ENCODE measurements at places on chromosomes 11 and 22.
A peak's percentile ranks its signal among the peaks of the same experiment; 100 is the strongest.

DNA sequence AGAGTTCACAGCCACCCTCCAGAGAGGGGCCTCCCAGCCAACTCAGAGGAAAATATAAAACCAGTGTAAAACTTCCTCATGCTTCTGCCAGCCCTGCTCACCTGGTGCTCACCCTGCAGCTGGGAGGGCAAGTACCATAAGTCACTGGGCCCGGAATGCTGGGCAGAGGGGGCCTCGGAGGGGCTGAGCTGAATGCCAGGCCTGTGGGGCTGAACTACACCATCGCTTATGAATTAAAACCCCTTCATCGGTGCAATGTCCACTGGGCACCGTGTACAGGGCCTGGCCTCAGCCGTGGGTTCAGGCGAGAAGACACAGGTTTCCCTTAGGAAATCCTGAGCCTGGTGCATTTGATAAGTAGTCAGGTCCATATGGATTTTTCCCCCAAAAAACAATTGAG lies 828.6 kb downstream of the TBC1D22A start:
- DNase-seq: no peak

DNA sequence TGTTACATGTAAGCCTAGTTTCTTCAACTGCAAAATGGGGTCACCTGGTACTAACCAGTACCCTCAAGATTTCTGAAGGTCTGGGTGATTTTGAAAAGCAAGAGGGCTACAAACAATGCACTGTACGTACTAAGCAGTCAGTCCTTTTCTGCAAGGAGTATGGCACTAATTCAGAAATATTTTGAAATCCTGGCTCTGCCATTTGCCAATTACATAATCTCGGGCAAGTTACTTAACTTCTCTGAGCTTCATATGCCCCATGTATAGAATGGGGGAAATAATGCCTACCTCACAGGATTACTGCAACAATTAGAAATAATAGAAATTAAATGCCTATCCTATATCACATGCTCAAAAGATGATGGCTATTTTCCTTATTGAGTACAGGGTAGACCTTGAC lies 60.7 kb upstream of the CCDC89 start:
- no peak for DNase-seq

- no peak for DNase-seq
Observed at GRCh38 chr11:42025121-42025803, 565.8 kb upstream of the LRRC4C start.

GRCh38 chr22:16854631-16855030 lies 29.4 kb upstream of the XKR3 start:
- no peak for DNase-seq

DNA sequence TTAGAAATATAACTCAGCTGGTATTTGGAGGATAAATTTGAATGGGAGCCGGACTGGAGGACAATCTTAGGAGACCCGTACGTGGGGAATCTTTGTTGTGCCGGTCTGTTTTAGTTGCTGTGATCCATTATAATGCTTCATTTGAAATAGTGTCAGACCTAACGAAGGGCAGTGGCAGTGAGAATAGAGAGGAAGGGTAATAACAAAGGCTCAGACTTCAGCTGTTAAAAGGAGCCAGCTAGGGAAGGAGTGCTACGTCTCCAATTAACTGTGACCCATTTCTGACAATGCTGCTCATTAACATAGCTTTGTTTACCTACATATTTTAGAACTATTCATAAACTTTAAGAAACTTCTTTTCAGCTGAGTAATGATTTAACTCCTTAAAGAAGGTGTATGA lies 246.9 kb downstream of the OPCML start:
- DNase-seq: no peak

- no peak for DNase-seq
Observed at GRCh38 chr22:36155702-36156101, 4.9 kb downstream of the APOL3 start.

DNA sequence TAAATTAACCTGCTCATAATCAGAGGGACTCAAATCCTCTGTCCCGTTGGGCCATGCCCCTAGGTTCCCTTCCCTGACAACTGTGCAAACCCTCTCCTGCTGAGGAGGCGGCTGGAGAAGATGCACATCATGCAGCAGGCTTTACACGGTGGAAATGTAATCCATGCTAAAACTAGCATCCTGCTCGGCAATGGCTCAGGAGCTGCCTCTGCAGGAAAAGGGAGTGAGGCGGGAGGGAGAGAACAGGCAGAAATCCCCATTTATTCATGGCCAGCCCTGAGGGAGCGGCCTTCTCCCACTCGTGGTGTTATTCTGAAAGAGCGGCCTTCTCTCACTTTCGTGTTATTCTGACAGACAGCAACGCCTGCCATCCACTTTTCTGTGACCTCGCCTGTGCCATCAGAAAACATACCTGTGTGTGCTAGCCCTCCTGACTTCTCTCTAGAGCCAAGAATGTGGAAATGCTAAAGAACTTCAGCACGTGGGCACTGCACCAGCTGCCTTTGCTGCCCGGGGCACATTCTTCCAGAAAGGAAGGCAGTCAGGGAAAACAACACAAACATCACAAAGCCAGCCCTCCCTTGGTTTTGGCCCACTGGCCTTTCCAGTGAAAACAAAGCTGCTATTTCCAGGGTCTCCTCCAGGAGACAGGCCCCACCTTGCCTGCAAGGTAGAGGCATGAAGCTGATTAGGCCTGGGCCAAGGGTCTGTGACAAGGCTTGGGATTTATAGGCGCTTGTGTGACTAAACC lies 62.9 kb upstream of the BID start:
- no peak for DNase-seq

- no peak for DNase-seq
Observed at GRCh38 chr11:64542172-64543125, 48.6 kb upstream of the SLC22A12 start.

GRCh38 chr11:3227568-3228444 lies 4.4 kb downstream of the MRGPRE start:
- no peak for DNase-seq

DNA sequence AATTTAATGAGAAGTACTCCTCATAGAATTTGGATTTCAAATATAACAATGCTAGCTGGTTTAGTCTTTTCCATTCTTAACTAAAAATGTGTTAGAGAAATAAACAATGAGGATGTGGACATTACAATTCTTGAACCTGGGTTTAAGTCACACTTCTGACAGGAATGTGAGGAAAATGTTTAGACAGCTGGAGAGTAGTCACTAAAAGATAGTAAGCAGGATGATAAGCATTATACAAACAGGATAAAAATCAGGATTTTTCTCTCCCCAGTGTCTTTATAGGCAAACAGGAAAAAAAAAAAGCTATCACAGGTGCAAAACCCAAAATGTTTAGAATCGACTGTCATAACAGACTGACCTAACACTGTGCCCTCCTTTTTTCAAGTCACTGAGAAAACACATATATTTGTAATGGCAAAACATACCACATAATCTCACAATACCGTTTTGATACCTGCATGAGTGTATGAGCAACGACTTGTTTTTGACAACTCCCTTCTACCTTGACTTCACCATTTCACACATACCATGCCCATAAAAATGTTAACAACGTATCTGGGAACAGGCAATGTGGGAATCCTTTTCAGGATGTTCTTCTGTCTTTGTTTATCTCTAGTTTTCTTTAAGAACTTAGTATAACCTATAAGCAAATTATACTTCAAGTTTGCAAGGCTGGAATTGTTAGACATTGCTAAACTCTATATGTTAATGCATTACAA lies 242.0 kb downstream of the SBF2 start:
- DNase-seq: no peak

- no peak for DNase-seq
Observed at GRCh38 chr11:123690485-123690884, 36.1 kb upstream of the SCN3B start.

- DNase-seq: no peak
Observed at GRCh38 chr11:62394825-62395538, 23.9 kb upstream of the SCGB1A1 start.

- DNase-seq: no peak
Observed at GRCh38 chr11:2267306-2267850, 3.0 kb downstream of the ASCL2 start.

- DNase-seq: no peak
Observed at GRCh38 chr11:59218893-59219292, 6.2 kb upstream of the MPEG1 start.

DNA sequence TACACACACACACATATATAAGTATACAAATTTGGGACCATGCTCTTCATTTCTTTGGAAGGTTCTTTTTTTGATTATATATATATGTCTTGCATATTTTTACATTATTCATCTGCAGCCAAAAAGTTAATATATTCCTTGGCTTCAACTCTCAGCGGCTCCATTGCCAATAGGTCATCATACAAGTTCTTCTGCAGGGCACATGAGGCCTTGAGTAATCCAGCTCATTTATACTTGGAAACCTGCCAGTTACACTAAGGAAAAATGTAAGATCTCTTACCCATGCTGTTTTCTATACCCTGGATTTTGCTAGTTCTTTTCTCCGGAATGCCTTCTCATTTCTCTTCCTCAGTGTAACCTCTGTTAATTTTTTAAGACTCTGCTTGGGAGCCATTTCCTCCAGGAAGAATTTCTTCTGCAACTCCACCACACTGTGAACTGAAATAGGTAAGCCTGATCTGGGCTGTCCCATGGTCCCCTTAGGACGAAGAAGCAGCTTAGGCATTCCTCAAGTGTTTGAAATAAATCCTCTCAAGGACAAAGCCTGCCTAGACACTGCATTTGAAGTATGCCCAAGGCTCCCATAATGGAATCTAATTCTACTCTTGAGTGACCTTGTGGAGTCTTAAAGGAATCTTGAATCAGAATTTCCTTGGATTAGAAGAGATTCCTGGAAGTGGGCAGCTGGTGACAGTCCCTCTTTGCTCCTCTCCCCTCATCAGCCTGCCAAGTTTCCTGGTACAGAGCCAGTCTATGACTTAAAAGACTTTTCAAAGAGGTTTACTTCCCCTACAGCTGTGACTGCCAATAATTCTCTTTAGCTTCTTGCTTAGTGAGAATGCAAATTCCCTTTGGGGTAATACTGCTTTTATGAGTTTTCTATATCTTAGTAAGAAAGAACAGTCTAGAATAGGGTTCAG lies 182.8 kb downstream of the C11orf87 start:
- no peak for DNase-seq

DNA sequence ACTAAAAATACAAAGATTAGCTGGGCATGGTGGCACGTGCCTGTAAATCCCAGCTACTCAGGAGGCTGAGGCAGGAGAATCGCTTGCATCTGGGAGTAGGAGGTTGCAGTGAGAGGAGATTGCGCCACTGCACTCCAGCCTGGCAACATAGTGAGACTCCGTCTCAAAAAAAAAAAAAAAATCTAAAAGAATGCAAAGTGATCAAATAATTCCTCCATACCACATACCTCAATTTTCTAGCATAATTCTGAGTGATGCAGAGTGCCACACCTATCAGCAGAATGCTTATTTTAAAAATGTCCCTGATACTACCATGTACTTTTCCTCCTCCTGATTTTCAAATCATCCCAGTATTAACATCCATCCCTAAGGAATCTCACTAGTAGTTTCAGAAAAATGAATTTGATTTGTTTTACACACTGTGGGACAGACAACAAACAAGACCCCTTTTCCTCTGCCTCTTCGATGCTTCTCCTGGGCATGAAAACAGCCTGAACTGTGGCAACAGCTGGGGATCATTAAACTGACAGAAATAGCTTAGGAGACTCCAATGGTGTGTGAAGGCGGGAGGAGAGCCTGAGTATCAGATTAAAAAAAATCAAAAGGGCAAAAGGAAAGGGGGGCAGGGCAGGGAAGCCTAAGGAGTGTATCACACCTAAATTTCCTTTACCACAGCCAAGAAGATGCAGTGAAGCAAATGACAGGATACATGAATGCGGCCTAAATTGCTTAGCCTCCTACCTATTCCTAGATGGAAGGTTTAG lies 114.7 kb downstream of the SGSM3 start:
- DNase-seq: no peak

- DNase-seq: peak; percentile 28
Observed at GRCh38 chr11:117919781-117920221, 9.4 kb downstream of the TMPRSS13 start.

DNA sequence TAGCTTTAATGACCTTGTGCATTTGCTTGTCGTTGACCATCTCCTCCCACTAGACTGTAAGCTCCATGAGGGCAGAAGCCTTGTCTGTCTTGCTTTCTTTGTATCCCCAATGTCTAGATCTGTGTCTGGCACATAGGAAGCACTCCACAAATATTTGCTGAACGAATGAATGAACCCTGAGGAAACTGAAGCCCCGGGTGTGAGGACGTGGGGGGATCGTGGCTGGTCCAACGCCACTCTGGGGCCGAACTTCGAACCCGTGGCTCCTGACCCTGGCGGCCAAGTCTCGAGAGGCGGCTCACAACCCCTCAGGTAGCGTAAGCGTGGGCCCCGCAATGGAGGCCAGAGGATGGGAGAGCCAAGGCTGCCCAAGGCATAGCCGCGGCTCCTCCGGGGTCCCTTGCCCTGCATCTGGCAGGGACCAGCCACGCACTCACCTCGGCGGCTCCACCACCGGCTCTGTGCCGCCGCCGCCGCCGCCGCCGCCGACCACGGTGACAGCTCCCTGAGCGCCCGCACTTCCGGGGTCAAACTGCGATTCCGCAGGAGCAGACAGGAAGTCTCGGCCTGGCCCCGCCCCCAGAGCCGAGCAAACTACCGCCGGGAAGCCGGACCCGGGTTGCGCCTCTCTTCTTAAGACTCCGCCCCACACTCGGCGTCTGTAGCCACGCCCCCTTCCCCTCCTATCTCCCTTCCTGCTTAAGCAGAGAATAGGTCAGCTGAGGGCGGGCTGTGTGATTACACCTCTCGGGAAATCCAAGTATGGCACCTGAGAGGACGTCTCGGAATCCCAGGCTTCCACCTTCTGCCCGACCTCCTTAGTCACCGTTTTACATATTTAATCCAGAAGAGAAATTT lies at the start of gene ASCC2:
Gene ASCC2, minus strand, starts transcription at position 534 of the 858 bp plus-strand sequence. CDS start 5,949 bp downstream, outside the sequence.
- peak; percentile 96 for DNase-seq

GRCh38 chr11:132064987-132065620 lies 694.7 kb downstream of the NTM start:
- DNase-seq: no peak

GRCh38 chr11:37352485-37352884 lies 754.4 kb upstream of the RAG2 start:
- no peak for DNase-seq

DNA sequence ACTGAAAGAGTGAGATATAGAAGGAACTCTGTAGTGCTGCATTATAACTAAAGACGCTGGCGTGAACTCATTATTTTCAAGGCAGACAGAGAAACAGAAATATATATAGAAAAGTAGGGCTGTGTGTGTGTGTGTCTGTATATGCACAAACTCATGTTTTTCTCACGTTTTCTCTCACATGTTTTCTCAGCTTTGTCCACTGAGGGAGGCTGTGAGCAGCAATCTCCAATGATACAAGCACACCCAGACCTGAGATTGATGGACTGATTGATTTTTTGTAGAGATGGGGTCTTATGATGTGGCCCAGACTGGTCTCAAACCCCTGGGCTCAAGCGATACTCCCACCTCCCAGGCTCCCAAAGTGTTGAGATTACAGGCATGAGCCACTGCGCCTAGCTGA lies 122.5 kb downstream of the SERGEF start:
- no peak for DNase-seq
